Small intestine (tissue), 16 donors: ENCODE measurements at places on chromosomes 13 and 19. TPM values are rescaled to one million over a fixed set of nuclear protein-coding genes. Genes with fewer than 3 reads are reported as not detected.

SCGB2B2 gene
- polyA plus RNA-seq: 0.50 TPM

FOSB gene
- 19.0 TPM for polyA plus RNA-seq

MBD3L3 gene
- polyA plus RNA-seq: not detected

AP2A1 gene
- 58.8 TPM for polyA plus RNA-seq

CFAP97D2 gene
- polyA plus RNA-seq: not detected

ZNF492 gene
- polyA plus RNA-seq: not detected

NLRP5 gene
- polyA plus RNA-seq: not detected

HRC gene
- 2.6 TPM for polyA plus RNA-seq

TNFRSF19 gene
- polyA plus RNA-seq: 2.6 TPM

SELENOW gene
- 379 TPM for polyA plus RNA-seq

THAP8 gene
- polyA plus RNA-seq: 6.9 TPM

TYROBP gene
- polyA plus RNA-seq: 128 TPM
